ENCODE measurements at places on chromosomes 11 and 22.

GRCh38 chr22:32632512-32633315, 158.1 kb downstream of the FBXO7 start:
- no peak for DNase-seq

- peak; percentile 100 for DNase-seq
Measured at GRCh38 chr11:1453611-1454034, 33.0 kb downstream of the MOB2 start.

DNA sequence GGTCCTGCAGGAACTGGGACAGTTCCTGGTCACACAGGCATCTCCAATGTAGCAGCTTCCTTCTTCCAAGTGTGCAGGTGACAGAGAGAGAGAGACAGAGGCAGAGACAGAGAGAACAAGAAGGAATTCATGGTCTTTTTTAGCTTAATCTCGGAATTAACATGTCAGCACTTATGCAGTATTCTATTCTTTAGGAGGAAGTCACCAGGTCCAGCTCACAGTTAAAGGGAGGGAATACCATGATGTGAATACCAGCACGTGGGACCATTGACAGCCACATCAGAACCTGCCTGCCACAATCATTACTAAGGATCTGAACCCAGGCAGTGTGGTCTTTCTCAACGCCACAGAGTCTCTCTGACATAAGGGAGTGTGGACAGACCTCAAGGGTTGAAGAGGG, 341.6 kb downstream of the MN1 start:
- no peak for DNase-seq

GRCh38 chr11:119712459-119713358, 16.3 kb downstream of the NECTIN1 start:
- no peak for DNase-seq

- DNase-seq: no peak
Measured at GRCh38 chr11:2557381-2557780, 112.6 kb downstream of the KCNQ1 start.

GRCh38 chr11:83275888-83276641, 10.1 kb downstream of the CCDC90B start:
- no peak for DNase-seq

DNA sequence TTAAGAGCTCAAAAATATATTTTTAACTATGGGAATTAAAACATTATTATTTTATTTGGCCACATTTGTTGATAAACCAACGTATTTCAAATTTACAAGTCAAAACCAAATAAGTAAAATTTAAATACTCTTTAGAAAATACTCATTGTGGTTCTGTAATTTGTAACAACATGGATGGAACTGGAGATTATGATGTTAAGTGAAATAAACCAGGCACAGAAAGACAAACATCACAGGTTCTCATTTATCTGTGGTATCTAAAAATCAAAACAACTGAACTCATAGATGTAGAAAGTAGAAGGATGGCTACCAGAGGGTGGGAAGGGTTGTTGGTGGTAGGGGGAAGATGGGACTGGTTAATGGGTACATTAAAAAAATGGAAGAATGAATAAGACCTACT, 50.8 kb downstream of the STK33 start:
- no peak for DNase-seq

DNA sequence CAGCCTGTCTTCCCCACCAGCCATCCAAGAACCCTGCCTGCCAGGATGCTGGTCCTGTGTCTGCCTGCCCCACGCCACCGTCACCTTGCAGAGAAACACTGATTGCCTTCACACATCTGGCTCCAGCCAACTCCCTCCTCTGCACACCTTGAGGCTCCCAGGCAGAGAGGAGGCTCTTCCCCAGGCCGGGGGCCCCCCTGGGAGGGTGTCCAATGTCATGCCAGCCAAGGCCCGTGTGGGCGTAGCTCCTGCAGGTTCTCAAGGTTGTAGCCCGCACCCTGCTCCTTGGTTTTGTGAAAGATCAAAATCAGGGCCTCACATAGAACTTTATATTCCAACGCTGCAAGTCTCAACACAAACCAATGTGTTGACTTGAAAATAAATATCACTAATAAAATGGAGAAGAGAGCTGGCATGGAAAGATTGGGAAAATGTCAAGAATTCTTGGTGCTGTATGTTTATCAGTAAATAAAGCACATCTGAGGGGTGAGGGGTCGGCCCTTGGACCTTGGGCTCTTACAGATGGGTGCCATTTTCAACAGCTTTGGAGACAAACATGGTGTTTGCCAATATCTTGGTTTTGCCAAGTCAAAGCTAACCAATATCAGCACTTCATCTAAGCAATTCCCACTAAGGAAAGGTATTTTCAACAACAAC, 6.7 kb upstream of the PPARA start:
- DNase-seq: no peak

- no peak for DNase-seq
Measured at GRCh38 chr22:46008836-46009596, 32.1 kb upstream of the WNT7B start.

GRCh38 chr11:110289472-110289871, 6.9 kb downstream of the RDX start:
- DNase-seq: no peak

GRCh38 chr22:20446383-20446970, 8.9 kb upstream of the SCARF2 start:
- no peak for DNase-seq

DNA sequence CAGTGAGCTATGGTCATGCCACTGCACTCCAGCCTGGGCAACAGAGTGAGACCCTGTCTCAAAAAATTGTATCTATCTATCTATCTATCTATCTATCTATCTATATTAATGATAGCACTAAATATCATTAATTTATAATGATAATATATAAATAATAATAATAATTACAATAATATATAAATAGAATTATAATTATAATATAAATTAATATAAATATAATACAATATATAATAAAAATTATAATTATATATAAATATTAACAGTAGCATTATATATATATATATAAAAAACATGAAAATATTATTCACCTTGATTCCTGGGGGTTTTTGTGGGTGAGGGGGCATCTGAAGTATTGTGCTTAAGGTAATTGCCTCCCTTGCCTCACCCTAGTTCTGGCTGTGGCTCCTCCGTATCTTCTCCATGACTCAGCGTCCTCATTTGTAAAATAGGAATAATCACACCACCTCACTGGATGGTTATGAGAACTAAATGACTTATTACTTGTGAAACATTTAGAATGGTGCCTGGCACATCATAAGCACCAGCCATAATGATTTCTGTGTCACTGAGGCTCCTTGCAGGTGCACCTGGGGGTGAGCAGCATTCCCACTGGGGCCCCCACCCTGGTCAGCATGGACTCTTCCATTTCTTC, 18.8 kb downstream of the RASD2 start:
- DNase-seq: no peak
